ENCODE measurements at places on chromosomes 5 and 9.

DNA sequence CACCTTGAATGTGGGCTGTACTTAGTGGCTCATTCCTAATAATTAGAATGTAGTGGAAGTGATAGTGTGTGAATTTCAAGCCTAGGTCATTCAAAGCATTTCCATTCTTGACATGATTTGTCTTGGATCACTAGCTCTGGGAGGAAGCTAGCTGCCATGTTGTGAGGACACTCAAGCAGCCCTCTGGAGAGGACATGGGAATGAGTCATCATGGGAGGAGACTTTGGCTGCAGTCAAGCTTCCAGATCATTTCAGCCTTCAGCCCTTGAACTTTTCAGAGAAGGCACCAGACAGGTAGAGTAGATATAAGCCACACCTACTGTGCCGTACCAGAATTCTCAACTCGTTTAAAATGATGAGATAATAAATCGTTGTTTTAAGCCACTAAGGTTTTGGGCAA is 506.9 kb downstream of the ZNF608 start:
- no peak for DNase-seq

DNA sequence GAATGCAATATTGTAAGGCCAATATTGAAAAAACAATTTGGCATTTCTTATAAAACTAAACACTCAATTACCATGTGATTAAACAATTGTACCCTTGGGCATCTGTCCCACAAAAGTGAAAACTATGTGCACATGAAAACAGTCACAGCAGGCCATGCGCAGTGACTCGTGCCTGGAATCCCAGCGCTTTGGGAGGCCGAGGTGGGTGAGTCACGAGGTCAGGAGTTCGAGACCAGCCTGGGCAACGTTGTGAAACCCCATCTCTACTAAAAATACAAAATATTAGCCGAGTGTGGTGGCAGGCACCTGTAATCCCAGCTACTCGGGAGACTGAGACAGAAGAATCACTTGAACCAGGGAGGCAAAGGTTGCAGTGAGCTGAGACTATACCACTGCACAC is 343.7 kb downstream of the DMRTA1 start:
- no peak for DNase-seq

DNA sequence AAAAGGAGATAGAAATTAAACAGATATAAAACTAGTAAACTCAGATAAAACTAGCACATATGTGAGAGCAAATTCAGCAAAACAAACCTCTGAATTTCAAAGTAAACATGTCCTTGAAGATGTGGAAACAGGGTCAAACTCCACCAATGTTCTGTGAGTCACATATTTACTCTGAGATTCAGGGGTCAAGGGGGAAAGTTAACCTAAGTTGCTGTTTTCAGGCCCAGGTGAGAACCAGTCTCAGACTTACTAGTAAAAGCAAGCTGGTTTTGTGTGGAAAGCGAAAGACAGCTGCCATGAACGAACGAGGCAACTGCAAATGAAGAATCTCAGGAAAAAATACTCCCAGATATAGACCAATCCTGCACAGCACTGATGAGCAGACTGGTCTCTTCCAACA is 29.0 kb downstream of the PSMB7 start:
- no peak for DNase-seq

- DNase-seq, result no peak
Measured at GRCh38 chr9:36928670-36929349, 105.3 kb downstream of the PAX5 start.

DNA sequence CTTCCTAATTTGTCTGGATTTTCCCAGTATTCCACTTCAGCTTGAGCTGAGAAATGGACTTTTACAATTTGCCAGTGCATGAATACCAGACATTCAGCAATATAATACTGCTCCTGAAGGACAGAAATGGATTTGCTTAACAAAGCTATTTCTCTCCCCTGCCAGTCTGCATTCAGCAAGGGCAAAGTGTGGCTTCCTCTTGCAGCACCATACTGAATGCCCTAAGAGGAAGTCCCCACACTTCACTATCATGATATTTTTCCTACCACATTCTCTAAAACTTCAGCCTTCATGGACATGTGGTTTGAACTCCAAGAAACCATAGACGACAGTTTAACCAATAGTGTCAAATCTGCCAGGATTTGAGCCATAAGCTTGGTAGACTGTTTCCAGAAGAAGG is 19.8 kb upstream of the TLE4 start:
- DNase-seq, result no peak

DNA sequence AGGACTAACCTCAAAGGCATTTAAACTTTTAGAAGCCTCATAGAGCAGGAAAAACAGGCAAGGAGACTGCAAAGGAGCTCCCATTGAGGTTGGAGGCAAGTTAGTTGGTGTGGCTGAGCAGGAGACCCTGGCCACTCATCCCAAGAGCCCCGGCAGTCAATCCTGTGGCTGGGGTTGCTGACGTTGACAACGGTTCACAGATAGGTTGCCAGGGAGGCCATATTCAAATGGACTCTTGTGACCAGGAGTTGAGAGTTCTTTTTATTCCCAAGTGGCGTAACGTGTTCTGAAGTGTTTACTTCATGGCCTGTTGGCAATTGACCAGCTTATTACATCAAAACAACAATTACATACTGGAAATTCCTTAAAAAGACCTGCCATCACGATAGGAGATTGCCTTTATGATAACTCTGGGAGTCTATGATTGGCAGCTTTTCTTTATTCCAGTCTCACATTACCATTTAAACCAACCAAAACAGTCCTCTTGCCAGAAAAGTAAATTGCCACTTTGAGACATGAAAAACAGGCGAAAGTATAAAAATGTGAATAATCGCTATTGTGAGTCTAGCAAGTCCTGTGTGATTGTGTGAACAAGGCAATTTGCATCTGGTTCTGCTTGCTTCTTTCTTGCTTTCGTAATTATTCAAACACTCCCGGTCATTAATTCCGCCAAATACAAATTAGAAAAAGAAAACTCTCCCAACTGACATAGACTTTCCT is 394.9 kb downstream of the MED10 start:
- DNase-seq, result no peak

DNA sequence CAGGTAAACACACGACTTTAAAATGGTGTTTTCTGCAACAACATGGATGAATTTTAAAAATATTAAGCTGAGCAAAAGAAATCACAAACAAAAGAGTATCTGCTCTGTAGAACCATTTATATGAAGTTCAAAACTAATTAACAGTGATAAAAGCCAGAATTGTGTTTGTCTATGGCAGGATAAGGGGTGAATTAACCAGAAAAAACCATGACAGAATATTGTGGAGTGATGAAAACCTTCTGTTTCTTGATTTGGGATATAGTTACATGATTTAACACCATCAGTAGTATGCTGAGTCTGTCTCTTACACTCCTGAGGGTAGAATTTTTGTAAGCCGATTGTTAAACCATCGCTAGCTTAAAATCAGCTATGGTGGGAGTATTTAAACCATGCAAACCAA is 101.7 kb upstream of the ZNF366 start:
- no peak for DNase-seq

DNA sequence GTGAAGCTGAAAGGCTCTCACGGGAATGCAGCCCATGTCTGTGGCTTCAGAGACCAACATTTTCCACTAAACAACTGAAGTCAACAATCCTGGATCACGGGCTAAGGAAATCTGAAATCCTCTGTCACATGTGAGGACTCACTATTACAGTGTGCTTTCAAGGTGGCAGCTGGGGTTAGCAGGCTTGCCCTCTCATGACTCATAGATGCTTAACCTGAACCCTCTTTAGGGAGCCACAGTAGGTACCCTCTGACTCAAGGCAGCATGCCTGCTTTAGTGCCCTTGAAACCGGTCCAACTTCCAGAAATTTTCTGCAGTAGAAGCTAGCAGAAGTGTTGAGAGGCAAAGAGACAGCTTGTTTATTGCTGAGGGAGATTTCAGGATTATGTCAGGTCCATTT is 232.5 kb downstream of the GABRB2 start:
- no peak for DNase-seq

- DNase-seq, result peak; percentile 84
Measured at GRCh38 chr9:89929673-89930480, 325.1 kb downstream of the GADD45G start.

DNA sequence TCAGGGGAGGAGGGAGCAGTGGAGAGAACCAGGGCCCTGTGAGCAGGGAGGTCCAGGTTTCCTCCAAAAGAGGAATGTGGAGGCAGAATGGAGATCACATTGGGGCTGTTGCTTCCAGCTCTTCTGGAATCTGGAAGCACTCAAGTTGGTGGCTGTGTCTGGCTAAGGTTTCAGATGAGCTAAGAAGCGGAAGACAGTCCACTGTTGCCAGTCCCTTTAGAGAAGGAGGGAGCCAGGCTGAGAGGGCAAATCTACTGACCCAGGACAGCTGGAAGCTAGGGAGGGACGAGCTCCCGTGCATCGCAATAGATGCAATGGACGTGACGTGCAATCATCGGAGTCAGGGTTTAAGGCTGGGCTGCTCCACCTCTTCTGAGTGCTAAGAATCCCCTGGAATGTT is 71.2 kb downstream of the TENT4A start:
- no peak for DNase-seq

GRCh38 chr9:33942471-33943083 is 106.1 kb downstream of the UBAP2 start:
- DNase-seq, result no peak

DNA sequence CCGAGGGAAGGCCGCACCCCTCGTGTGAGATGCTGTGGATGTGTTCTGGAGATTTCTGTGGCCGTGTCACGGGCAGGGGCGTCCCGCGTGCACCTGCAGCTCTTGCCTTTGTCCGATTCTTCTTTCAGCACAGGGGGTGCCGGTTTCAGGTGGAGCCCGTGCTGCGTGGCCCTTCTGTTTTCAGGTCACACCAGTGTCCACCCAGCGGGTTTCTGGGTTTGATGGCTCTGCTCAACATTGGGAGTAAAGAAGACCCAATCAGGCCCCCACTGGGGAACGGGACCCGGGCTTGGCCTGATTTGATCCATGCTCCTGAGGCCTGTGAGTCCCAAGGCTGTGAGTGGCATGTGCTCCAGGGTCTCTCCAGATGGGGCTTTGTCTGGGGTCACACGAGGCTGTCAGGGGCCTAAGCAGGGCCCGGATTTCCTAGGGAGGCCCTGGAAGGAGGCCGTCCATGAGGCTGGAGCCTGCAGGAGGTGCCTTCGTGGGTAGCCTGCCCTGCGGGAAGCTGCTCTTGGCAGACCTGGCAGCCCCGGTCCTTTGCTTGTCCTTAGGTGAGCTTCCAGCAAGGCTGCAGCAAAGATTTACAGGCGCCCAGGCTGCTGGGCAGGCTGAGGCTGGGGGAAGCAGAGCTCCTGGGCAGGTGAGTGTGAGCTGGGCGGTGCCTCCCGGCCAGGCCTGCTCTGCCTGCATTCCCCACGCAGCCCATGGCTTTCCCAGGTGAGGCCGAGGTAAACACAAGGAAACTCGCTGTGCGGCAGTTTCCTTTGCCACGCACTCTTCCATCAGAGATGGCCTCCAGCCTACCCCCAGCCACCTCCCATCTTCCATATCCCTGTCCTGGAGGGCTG is 12.8 kb downstream of the MRPL36 start:
- DNase-seq, result peak; percentile 29

- no peak for DNase-seq
Measured at GRCh38 chr9:97900738-97901565, 21.3 kb downstream of the TRMO start.

DNA sequence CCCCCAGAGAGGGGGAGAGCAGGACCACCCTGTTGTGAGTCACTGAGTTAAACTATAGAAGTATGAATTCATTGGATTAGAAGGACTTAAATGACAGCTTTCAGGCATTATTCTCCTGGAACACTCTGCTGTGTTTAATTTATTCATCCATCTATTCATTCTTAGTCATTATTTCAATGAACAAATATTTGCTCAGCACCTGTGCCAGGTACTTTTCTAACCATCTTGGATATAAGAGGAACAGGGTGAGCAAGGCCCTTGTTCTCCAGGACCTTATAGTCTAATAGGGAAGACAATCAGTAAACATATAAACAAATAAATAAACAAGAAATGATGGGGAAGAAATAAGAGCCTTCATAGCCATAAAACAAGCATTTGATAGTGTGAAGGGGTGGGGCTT is 483.9 kb upstream of the BRINP1 start:
- DNase-seq, result no peak

DNA sequence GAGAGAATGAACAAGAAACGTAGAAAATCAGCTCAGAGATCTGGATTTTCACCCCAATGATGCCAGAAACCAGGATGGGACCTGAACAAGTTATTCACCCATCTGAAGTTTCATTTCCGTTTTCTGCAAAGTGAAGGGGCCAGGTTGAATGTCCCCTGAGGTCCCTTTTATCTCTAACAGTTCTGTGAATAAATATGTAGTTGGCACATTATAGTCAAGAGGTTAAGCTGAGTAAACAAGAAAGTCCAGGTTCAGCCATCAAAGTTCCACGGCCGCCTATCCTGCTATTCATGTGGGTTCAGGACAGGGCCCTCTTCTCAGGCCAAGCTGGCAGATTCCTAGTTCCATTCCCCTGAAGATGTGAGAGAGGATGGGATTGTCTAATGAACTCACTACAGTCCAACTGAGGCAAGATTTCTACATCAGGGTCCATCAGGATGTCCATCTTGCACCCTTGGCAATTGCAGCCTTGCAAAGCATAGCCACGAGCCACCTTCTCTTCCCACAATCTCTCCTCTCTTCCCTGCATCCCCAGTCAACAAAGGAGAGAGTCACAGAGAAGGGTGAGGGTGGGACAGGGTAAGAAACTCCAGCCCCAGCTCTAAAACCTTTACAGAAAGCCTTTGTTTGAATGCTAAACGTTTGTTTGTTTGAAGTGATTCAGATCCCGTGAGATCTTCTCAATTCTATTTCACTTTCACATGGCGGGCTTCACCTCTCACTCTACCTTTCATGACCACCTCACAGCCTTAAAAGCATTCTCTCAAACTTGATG is 311.0 kb downstream of the SLIT3 start:
- DNase-seq, result no peak

GRCh38 chr5:148730270-148730669 is 75.9 kb upstream of the HTR4 start:
- no peak for DNase-seq

- DNase-seq, result no peak
Measured at GRCh38 chr9:128787659-128788058, 606 bp downstream of the TBC1D13 start.

DNA sequence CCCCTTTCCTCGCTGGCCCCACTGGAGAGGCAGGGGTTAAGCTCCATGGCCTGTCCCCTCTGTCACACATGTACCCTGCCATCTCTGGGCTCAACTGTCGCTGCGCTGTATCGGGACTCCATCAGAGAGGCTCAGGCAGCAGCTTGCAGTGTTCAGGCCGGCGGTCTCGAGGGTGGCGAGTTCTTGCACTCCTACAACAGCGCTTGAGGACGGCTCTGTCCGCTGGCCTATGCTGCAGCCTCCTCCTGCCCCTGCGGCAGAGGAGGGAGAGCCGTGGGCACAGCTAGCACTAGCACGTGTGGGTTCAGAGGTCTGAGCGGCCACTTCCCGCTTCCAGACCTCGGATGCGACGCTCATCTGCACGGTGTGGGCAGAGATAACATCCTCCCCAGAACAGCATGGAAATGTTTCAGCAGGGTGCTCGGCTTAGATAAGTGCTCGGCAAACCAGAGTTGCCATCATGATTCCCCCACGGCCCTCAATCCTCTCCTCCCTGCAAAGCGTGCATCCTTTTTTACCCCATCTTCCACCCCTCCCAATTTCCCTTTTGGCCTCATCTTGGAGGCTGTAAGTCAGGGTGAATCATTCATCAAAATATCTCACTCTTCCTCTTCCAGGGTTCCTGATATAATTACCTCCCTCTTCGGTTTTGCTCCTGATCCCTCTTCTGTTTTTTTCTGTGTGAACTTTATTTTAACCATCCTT is 41.9 kb upstream of the FUBP3 start:
- DNase-seq, result peak; percentile 38

- no peak for DNase-seq
Measured at GRCh38 chr9:20693068-20693467, 9.0 kb downstream of the FOCAD start.

- no peak for DNase-seq
Measured at GRCh38 chr5:62640446-62640845, 61.8 kb downstream of the LRRC70 start.
